Cardiac muscle cell (in vitro differentiated cells and primary cell): ENCODE measurements at places on chromosomes 1 and 21. TPM values are rescaled to one million over a fixed set of nuclear protein-coding genes. Genes with fewer than 3 reads are reported as not detected.
A peak's percentile ranks its signal among the peaks of the same experiment; 100 is the strongest.

The PTPN14 gene
- total RNA-seq: 3.7 and 5.4 TPM in 2 replicates

The NCMAP gene
- total RNA-seq: 0.11 TPM in 1 of 2 replicates, not detected in the other

GRCh38 chr1:238674316-238674715, 712.1 kb upstream of the CHRM3 start:
- H3K4me3 ChIP-seq: no peak overlapping the region
- no peaks in the 10 kb centered on the region for H3K36me3 ChIP-seq
- no peak for DNase-seq
- H3K4me1 ChIP-seq: peaks cover 29% of the 10 kb centered on the region

DNA sequence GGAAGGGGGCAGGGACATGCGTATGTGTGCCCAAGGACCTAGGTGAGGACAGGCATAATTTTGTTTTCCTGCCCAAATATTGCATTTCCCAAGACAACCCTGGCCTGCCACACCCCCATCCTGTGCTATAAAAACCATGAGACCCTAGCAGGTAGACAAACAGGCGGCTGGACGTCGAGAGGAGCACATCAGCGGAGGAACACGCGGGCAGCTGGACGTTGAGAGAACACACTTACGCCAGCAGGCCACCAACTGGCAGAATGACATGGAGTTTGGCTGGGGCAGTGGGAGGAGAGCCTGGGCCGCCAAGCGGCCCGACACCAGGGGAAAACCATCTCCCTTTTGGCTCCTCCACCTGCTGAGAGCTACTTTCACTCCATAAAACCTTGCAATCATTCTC, 3.0 kb upstream of the FGGY start:
- DNase-seq: no peak
- peaks cover 7% of the 10 kb centered on the region for H3K4me1 ChIP-seq
- no peak overlapping the region for H3K27ac ChIP-seq
- H3K27me3 ChIP-seq: no peaks in the 10 kb centered on the region

DNA sequence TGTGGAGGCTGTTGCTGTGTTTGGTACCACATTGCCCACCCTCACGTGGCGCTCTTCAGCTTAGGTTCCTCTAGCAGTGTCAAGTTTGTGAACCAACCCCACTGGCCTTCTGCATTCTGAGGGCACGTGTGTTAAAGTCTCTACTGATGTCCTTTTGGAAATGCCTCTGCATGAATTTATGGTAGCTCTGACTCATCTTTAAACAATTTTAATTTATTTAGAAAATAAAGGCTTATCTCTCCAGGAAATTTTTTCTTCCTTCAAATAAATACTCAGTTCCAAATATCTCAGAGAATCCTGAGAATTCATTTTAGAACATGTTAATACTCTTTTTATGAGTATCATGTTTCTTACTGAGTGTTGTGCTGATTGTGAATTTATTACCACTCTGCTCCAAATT, 5.5 kb downstream of the CD1D start:
- H3K4me1 ChIP-seq: no peaks in the 10 kb centered on the region
- H3K27ac ChIP-seq: no peak overlapping the region
- DNase-seq: no peak
- H3K36me3 ChIP-seq: no peaks in the 10 kb centered on the region
- H3K27me3 ChIP-seq: peaks cover 12% of the 10 kb centered on the region
- H3K4me3 ChIP-seq: no peak overlapping the region

- no peaks in the 10 kb centered on the region for H3K36me3 ChIP-seq
- H3K4me1 ChIP-seq: peaks cover 21% of the 10 kb centered on the region
- no peak overlapping the region for H3K4me3 ChIP-seq
- DNase-seq: no peak
Measured at GRCh38 chr1:55204997-55205396, 10.2 kb downstream of the USP24 start.

DNA sequence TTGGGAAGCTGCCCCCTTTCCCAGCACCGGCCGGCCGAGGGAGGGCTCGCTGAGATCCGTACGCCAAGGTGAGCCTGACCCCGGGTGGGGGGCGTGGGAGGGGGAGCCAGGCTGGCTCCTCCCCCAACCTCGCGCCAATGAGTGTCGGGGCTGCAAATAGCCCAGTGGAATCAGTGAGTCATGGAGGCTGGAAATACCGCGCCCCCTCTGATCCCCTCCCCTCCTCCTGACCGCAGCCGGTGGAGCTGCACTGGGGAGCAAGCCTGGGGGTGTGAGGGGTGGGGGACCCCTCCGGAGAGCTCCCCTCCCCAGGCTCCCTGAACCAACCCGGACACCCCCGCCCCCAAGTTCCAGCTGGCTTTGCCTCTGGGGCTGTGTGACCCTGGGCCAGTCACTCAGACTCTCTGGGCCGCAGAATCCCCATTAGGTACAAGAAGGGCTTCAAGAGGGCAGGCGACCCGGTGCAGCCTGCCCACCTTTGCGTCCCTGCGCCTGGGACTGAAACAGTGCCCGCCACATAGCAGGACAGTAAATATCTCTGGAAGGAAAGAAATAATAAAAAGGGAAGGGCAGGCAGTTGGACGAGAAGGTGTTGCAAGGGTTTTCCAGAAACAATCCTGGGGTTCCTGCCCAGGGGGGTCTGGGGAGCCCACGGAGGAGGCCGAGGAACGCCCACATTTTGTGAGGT, 4.5 kb downstream of the HSPB7 start:
- H3K4me1 ChIP-seq: peaks cover 51% of the 10 kb centered on the region
- H3K27ac ChIP-seq: peak overlapping the region; percentile 100
- H3K4me3 ChIP-seq: peak overlapping the region; percentile 33
- H3K27me3 ChIP-seq: no peaks in the 10 kb centered on the region
- peak; percentile 90 for DNase-seq

DNA sequence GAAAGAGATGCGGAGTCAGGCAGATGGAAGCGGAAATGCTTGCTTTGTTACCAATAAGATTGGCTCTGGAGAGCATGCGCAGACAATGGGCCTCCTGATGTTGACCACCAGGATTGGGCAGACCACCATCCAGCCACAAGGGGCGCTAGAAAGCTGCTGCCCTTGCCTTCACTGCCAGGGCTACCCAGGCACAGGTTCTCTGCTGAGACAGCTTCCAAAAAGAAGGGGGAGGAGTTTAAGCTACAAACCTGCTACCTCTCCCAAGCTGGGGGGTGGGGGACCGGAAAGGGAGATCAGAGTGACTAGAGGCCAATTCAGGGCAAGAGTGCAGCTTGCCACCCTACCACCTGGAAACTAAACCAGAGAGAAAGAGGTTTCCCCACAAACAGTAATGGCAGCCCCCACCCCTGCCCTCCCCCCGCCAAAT, 369.7 kb downstream of the RRAGC start:
- peak; percentile 19 for DNase-seq
- no peak overlapping the region for H3K4me3 ChIP-seq
- peaks cover 5% of the 10 kb centered on the region for H3K27me3 ChIP-seq
- no peaks in the 10 kb centered on the region for H3K36me3 ChIP-seq

DNA sequence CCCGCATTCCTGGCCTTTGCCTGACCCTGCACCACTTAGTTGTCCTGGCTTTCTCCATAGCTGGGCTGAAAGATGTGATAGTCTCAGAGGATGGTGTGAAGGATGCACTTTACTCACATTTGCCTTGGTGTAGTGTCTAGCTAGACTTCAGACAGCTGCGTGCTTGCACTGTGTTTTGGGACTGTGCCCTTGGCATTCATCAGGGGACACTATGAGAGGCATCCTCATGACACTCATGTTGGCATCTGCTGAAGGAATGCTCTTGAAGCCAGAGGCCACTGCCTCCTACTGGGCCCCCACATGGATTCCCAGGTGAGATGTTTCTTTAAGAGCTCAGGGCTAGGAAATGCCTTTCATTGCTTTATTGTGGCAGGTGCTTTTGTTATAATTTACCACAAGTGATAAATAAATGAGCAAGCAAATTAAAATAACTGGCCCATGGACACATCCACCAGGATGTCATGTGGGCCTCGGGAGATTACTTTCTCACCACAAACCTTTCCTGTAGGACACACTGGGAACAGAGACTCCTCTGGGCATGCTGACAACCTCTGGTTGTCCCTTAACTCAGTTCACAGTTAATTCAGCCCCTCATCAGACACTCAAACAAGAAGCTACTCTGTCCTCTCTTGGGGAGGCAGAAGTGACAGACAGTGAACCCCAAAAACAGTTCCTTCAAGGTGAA, 99.4 kb upstream of the SPATA6 start:
- no peaks in the 10 kb centered on the region for H3K4me1 ChIP-seq
- no peak for DNase-seq
- H3K4me3 ChIP-seq: no peak overlapping the region
- no peak overlapping the region for H3K27ac ChIP-seq

DNA sequence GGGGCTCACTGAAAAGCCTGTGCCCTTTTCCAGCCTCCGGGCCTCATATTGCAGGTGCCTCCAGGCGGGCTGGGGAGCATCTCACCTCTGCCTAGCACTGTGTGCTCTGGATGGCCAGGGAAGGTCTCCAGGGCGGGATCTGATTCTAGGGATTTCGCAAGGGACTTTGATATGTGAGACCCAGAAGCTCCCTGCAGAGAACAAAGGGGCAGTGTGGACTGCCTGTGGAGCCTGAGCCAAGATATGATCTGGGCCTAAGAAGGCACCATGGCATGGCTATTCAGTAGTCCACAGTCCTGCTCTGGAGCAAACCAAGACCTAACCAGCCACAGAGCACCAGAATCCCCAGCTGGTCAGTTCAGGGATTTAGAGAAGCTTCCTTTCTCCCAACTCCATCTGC, 157.2 kb downstream of the ST6GALNAC5 start:
- H3K4me1 ChIP-seq: peaks cover 14% of the 10 kb centered on the region
- H3K4me3 ChIP-seq: no peak overlapping the region
- no peaks in the 10 kb centered on the region for H3K36me3 ChIP-seq
- no peak overlapping the region for H3K27ac ChIP-seq

DNA sequence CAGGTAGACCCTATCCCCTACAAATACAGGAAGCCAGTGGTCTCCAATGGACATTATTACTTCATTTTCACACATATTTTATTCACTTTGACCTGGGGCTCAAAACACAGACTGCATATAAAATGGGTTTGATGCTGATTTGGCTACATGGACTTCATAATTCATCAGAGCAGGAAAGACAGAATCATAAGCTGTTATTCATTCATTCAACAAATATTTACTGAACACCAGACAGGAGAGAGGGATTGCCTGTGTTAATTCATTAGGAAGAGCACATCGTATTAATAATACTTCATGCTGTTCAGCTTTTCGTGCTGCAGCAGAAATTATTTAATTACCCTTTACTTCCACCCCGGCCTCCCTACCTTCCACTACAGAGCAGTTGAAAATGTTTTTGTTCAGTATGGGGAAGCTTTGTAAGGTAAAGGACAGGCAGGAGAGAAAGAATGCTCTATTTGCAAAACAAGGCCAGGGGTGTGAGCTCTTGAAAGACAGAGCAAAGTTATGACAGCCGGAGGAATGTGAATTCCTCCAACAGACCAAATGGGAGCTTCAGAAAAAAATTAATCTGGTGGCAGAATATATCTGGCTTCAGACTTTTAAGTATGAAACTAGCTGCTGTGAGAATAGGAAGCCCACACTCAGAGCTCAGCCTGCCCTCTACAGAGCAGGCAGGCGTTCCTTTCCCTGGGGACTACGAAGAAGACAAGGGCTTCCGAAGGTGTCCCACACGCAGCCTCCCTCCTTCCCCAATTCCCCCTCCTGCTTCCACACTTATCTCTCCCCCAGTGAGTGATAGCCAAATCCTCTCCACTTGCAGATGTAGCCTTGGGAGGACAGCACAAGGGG, 58.0 kb downstream of the MDM4 start:
- H3K27ac ChIP-seq: no peak overlapping the region
- H3K4me3 ChIP-seq: no peak overlapping the region
- H3K36me3 ChIP-seq: no peaks in the 10 kb centered on the region
- DNase-seq: no peak

DNA sequence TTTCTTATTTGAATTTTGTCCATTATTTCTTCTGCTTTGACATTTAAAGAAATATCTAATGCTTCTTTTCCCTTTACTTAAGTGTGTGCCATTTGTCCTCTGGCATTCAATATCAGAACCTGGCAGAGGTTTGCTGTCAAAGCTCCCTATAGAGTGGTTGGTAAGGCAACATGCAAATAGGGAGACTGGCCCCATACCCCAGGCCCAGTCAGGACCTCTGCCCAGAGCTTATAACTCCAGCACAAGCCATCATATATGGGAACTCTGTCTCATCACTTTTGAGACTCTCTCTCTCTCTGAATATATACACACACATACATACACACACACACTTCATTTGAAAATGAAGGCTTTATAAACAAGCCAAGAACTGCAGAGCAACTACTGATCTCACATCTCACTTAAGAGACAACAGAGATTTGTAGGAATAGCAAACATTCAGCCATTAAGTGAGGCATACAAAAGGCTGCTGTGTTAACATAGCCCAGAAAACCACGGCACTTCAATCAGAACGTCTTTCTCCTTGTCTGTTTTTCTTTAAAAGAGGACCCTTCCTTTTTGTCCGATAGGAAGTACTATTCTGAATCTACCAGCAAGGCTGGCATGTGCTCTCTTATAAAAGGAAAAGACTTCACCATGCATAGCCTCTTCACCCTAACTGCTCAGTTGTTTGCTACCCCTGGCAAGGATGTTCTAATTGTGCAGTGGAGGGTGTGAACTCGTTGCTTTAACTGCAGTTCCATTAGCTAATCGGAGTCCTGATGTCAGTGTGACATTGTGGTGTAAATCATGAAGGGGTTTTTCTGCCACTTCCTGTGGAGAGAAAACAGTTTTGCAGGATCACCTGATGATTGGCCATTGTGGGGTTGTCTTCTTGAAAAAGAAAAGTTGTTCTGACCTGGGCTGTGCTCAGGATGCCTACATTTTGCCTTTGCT, 101.7 kb downstream of the NR5A2 start:
- H3K27ac ChIP-seq: no peak overlapping the region
- DNase-seq: no peak
- no peaks in the 10 kb centered on the region for H3K4me1 ChIP-seq
- no peaks in the 10 kb centered on the region for H3K36me3 ChIP-seq
- H3K27me3 ChIP-seq: no peaks in the 10 kb centered on the region

GRCh38 chr1:96346719-96347118, 374.9 kb upstream of the PTBP2 start:
- H3K4me1 ChIP-seq: no peaks in the 10 kb centered on the region
- DNase-seq: no peak
- no peak overlapping the region for H3K4me3 ChIP-seq
- H3K27me3 ChIP-seq: no peaks in the 10 kb centered on the region
- no peak overlapping the region for H3K27ac ChIP-seq
- no peaks in the 10 kb centered on the region for H3K36me3 ChIP-seq

DNA sequence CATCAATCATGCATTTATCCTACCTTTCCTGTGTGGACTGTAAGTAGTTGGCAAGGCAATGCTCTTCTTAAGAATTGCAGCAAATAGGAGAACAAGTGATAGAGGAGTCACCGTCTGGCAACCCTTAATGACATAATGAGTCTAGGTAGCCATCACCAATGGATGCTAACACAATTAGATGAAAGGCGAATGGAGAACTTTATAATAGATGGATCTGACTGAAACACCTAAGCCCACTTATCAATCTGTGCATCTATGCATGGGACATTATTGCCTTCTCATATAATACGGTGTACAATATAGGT, 18.9 kb upstream of the CAPN8 start:
- no peak overlapping the region for H3K27ac ChIP-seq
- peaks cover 4% of the 10 kb centered on the region for H3K27me3 ChIP-seq
- H3K4me3 ChIP-seq: no peak overlapping the region
- DNase-seq: no peak
- no peaks in the 10 kb centered on the region for H3K36me3 ChIP-seq
